Amniotic epithelial cell (primary cell): ENCODE measurements at places on chromosomes 12 and 14.
A peak's percentile ranks its signal among the peaks of the same experiment; 100 is the strongest.

DNA sequence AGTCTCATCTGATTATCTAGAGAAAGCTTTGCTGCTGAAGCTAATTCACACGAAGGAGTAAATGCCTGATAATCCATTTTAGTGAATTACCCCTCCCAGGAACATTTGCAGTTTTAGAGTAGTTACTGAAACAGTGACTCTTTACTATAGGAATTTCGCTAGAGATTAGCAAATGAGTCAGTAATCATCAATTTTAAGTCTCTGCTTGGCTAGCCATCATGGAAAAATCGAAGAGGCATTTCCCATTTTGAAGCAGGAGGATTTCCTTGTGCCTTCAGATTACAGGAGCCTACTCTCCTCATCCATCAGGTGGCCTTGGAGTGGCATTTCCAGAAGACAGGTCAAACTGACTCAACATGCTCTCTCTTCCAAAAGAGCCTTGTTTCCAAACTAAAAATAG is 154.5 kb downstream of the EGLN3 start:
- peak; percentile 60 for DNase-seq

GRCh38 chr14:102764220-102764671 is 13.0 kb upstream of the TRAF3 start:
- no peak for DNase-seq

DNA sequence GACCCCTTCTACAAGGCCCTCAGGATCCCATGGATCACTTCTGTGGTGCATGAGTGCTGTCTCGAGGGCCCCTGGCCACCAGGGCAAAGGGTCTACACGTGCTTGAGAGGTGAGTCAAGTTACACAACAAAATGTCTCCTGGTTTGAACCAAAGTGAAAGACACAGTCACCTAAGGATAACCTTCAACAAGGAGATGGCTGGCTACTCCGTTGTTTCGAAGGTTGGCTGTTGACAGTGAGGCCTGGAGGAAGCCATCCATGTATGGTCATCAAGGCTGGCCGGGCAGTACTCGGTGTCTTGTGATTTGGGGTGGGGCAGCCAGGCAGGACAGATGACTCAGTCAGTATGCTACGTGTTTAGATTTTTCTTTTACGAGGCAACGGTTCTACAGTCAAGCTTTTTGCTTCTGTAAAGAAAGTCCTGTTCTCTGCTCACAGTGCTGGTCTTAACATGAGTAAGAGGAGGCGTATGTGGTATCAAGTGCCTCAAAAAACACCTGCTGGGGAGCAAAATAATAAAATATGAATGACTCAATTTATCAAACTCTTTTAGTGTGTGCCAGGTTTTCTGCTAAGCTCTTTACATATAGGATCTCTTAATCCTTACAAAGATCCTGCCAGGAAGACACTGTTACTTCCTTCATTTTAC is 18.0 kb upstream of the NT5DC3 start:
- DNase-seq = peak; percentile 95

DNA sequence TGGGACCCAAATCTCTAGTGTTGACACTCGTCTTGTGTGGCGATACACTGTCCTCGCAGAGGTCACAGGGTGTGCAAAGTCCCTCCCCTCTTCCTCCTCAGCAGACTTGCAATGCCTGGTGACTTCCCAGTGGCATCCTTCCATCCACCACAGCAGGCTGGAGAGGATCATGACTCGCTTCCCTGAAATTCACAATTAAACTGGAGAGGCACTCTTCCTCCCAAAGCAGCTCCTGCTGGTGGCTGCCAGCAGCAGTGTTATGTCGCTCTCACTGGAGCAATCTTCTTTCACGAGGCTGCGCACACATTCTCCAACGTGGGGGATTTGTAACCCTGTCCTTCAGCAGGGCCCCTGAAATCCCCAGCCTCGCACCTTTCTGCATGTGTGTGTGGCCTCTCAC is 145.2 kb upstream of the TMCC3 start:
- peak; percentile 60 for DNase-seq

DNA sequence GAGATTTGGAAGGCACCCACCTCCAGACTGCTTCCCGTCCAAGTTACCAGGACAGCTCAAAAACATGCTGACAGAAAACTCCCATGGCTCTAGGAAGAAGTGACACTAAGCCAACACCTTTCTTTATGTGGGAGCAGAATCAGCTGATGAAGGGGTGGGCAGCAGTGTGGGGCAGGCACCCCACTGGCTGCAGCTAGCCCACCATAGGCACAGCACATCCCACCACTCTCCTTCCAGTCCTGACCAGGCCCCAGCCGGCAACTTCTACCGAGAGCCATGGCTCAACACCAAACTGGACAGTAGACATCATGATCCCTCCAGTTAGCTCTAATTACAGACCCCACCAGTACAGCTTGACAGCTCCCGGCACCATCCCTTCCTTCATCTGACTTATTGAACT is 45.0 kb downstream of the SH2B3 start:
- DNase-seq = no peak
